Liver (tissue), 10 donors: ENCODE measurements at places on chromosomes 7 and 10.

DNA sequence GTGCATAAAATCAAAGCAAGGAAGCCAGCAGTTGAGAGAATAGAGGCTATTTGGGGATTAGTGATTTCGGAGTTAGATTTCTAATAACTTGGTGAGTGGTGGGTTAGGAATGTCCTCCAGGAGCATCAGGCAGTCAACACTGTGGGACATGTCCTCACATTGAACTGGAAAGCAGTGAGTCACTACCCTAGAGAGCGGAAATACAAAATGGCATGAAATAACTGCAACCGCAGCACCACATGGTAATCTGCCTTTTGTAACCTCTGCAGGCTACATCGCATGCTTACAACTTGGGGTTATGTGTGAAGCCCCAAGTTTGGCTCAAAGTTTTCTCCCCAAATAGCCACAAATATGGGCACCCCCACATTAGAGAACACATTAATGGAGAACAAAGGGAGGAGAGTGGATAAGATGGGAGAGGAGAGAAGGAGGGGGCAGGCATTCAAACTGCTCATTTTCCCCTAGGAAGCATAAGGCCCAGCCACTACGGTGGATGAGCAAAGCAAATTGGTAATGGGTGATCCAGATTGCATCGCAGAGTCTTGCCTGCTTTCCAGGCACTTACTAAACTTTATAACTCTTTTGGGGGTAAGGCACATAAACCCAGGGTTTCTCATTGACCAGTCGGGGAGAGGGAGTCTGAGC is 22.0 kb upstream of the SLF2 start:
- DNase-seq = no peak

- DNase-seq = no peak
Observed at GRCh38 chr7:31110331-31111108, 58.4 kb downstream of the ADCYAP1R1 start.

- no peak for DNase-seq
Observed at GRCh38 chr7:55509322-55509721, 63.0 kb downstream of the VOPP1 start.

- DNase-seq = no peak
Observed at GRCh38 chr7:134618756-134619530, 27.7 kb upstream of the BPGM start.

DNA sequence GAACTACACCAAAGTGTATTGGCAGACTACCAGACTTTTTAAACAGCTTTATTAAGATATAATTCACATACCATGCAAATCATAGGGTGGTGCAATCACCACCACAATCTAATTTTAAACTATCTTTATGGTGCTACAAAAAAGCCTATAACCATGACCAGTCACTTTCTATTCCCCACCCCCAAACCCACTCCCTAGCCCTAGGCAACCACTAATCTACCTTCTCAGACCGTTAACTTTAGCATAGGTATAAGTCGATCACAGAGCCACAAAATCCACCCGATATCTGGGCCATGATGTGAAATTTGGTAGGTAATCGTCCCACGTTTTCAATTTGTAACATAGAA is 536 bp upstream of the POM121 start:
- DNase-seq = no peak

DNA sequence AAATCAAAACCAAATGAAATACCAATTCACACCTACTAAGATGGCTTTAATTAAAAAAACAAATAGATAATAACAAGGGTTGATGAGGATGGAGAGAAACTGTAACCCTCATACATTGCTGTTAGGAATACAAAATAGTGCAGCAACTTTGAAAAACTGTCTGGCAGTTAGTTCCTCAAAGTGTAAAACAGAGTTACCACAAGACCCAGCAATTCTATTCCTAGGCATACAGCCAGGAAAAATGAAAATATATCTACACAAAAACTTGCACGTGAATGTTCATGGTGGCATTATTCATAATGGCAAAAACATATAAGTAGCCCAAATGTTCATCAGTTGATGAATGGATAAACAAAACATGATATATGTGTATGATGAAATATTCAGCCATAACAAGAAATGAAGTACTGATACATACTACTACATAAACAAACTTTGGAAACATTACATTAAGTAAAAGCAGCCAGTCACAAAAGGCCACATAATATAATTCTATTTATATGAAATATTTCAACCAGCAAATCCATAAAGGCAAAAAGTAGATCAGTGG is 83.5 kb downstream of the BRAF start:
- DNase-seq = no peak
